ENCODE measurements at places on chromosomes 5 and 9.

GRCh38 chr5:31324842-31325241 lies 131.4 kb downstream of the CDH6 start:
- no peak for DNase-seq

DNA sequence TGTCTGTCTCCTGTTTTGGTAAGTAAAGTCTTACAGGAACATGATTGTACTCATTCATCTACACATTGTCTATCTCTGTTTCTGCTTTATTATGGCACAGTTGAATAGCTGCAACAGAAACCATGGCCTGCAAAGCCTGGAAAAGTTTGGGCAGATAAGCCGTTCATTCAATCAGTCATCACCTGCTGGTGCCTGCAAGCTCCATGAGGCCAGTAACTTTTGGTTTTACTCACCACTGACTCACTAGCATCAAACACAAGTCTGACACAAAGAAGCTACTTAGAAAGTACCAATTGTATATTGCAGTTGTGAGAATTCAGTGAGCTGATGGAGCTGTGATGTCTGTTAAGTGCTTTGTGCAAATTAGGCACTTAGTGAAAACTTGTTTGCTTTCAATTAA lies 373.6 kb upstream of the SGCD start:
- DNase-seq = no peak

DNA sequence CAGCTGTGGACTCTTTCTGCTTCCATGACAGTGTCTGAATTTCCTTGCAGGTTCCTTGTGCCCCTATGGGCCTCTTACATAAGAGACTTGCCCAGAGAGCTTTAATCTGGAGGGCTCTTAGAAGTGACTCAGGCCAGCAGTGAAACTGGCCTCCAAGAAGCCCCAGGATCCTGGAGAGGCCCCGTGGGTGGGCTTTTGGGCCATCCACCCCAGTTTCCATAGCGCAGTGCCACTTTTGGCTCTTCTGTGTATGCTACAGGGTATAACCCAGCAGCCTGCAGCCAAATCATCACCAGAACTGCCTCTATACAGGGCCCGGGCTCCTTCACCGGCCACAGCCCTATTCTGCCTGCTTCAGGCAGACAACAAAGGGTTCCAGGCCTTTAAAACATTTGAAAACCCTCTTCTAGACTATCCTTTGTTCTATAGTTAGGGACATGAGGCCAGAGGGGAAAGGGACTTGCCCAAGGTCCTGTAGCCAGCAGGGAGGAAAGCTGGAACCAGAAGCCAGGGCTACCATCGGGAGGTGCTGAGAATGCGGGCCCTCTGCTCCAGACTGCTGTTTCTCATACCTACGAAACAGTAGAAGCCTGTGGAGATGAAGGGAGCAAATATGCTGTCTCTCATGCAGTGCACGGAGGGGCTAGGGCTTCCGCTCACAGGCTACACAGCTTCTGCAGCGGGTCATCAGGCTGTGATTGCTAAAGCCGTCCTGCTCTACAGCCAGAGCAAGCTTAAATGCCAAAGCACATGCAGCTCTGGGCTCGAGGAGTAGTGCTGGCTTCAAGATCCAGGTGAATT lies 18.0 kb downstream of the SH3PXD2B start:
- DNase-seq = no peak

- DNase-seq = no peak
These were observed 2.0 kb downstream of the NIPBL start for GRCh38 chr5:36878392-36879082.

- no peak for DNase-seq
These were observed 209.5 kb downstream of the ARHGAP26 start for GRCh38 chr5:142979636-142980035.

GRCh38 chr5:131180407-131180806 lies 9.7 kb downstream of the LYRM7 start:
- DNase-seq = no peak

- DNase-seq = no peak
These were observed 24.4 kb downstream of the WHRN start for GRCh38 chr9:114480746-114481435.

All from stimulated activated CD8-positive, alpha-beta memory T cell treated with anti-CD3 and anti-CD28 coated beads, Interleukin-2, amount 100 ng/mL, for 48 hours (primary cell).